ENCODE measurements at places on chromosomes 4 and X. TPM values are rescaled to one million over a fixed set of nuclear protein-coding genes. Genes with fewer than 3 reads are reported as not detected.

Gene CTBP1
- 66.2 TPM for polyA plus RNA-seq

Gene AFP
- not detected for polyA plus RNA-seq

Gene TEX13B
- polyA plus RNA-seq, result not detected

Gene KLHL13
- polyA plus RNA-seq, result 94.6 TPM

Gene GPRIN3
- polyA plus RNA-seq, result 0.83 TPM

Gene AMTN
- not detected for polyA plus RNA-seq

Gene TEX11
- not detected for polyA plus RNA-seq

Gene SYTL5
- polyA plus RNA-seq, result not detected

Gene OPRPN
- polyA plus RNA-seq, result not detected

Gene LRRC66
- polyA plus RNA-seq, result 1.3 TPM

Gene CTSO
- polyA plus RNA-seq, result 12.8 TPM

Gene ZNF157
- polyA plus RNA-seq, result 0.17 TPM

Gene RPL9
- polyA plus RNA-seq, result 280 TPM

Gene F11
- not detected for polyA plus RNA-seq

Gene PRKG2
- not detected for polyA plus RNA-seq

Gene RBM46
- not detected for polyA plus RNA-seq

Gene TMEM35A
- polyA plus RNA-seq, result 57.0 TPM

Gene VCX
- not detected for polyA plus RNA-seq

Gene ANOS1
- polyA plus RNA-seq, result 0.76 TPM

Gene SHROOM2
- 30.5 TPM for polyA plus RNA-seq

Gene WFS1
- polyA plus RNA-seq, result 30.1 TPM

All from Purkinje cell (primary cell).